GOT3 (cell line): ENCODE measurements at places on chromosomes 5 and 9.

DNA sequence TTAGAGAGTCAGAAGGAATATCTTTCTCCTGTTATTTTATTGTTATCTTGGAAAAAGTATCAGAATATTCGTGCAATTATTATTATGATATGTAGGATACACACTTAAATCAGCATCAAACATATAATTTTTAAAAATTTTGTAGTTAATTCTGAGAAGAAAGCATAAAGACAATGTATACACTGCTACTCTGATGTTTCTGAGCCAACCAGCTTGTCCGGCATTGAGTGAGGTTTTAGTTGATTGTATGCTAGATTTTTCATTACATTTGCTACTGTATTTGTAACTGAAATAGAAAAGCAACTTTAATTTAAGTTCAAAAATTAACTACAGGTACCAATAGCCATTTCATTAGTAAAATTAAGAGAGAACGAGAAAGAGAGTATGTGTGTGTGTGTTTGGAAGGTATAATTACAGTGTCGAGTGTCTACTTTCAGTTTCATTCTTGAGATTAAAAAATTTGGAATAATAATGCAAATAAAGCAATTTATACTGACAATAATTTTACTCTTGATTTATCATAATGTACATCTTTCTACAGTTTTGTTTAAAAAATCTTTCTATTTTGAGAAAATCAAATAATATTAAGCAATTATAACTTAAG, 160.4 kb upstream of the CDH12 start:
- no peak for DNase-seq

- DNase-seq = no peak
Measured at GRCh38 chr5:39400713-39401578, 23.8 kb downstream of the DAB2 start.

DNA sequence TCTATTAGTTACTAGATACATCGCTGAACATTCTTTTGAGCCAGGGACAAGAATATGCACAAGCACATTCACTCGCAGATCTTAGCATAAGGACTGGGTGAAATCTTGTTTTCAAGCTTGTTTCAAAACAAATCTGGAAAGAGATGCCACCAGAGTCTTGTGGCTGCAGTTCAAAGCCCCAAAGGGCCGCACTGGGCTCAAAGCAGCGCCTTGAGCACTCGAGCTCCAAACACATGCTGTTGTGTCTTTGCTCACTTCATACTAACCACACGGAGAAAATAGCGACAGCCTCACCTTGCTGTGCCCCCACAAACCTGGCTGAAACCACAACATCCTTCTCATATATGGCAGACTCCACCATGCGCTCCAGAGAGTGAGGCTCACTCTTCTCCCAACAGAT, 34.2 kb upstream of the IL7R start:
- no peak for DNase-seq

- DNase-seq = no peak
Measured at GRCh38 chr5:41962491-41962890, 37.4 kb downstream of the FBXO4 start.

DNA sequence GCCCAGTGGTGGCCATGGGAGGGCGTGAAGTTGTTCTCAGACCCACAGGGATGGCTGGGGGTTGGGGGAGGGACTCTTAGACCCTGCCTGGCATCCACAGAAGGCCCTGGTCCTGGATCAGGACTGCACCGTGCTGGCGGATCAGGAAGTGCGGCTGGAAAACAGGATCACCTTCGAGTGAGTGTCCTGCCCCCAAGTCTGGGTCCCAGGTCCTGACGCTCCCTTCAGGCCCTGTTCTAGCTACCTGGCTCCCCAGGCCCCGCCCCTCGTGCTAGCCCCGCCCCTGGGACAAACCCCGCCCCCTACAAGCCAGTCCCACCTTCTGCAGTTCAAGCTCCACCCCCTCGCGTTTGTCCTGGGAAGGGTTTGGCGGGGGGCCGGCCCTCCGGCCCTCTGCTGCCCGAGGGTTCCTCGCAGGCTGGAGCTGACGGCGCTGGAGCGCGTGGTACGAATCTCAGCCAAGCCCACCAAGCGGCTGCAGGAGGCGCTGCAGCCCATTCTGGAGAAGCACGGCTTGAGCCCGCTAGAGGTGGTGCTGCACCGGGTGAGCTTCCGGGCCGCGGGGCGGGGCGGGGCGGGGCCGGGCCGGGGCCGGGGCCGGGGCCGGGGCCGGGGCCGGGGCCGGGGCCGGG, 12.9 kb downstream of the RGS14 start:
- no peak for DNase-seq

DNA sequence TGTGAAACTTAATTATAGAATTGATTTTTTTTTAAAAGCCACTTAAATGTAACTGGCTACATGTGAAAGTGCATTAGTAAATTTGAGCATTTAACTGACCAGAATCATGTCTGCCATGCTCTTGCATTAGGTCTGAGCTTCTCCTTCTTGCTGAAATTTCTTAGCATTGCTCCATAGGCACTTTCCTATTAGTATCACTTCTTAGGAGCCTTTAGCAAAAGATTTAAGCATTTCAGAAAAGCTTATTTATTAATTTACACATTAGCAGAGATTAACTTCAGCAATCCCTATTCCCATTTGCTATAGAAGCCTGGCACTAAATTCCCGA, 211.0 kb downstream of the SNX18 start:
- no peak for DNase-seq

DNA sequence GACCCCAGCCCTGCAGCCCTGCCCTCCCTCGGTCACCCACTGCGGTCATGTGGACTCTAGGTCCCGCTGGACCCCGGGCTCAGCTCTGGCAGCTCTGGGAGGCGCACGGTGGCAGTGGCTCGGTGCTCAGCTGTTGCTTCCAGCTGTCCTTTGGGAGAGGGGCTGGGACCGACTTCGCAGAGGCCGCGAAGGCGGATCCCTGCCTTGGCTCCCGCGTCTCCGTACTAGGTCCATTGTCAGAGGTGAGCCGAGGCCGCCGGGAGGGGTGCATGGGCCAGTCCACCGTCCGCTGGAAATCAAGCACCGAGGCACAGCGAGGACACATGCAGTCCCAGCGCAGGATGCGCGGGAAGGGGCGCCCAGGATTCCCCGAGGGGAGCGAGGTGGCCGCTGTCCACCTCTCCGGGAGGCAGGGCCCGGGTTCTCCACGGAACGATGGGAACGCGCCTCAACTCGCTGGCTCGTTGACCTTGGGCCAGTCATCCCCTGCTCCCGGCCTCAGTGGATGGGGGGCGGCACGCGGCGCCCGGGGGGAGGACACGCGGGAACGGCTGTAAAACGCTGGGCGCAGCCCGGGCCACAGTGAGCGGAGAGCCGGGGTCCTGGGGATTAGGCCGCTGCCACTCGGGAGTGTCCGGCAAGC, 732 bp downstream of the GBGT1 start:
- no peak for DNase-seq

GRCh38 chr5:157558041-157558595, 17.5 kb downstream of the ADAM19 start:
- no peak for DNase-seq

GRCh38 chr5:149044453-149045088, 18.3 kb downstream of the SH3TC2 start:
- no peak for DNase-seq

GRCh38 chr5:154756009-154756867, 1.1 kb downstream of the LARP1 start:
- no peak for DNase-seq

DNA sequence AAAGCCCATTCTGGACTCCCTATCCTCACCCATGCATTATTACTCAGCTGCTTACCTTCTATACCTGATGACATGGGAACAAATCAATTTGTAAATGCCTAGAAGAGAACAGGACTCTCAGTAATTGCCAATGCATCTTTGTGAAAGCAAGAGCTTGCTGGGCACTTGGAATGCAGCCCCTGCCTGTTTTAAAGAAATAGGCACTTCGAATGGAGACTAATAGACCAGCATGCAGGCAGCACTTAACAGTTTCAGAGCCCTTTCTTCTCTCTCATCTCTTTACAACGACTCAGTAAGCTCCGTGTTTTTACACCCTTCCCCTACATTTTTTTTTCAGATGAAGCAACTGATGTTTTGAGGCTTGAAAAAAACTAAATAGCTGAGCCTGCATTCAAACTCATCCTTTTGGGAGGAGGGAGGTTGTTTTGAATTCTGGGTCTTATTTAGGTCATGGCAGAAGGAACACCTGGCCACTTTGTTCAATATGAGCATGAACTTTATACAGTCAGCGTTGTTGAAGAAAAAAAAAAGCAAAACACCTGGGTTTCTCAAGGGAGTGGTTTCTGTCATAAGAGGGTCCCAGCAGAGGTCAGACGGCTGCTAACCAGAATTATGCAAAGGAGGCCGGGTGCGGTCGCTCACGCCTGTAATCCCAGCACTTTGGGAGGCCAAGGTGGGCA, 34.6 kb upstream of the WHRN start:
- DNase-seq = no peak

GRCh38 chr5:77146896-77147295, 59.8 kb upstream of the ZBED3 start:
- DNase-seq = no peak

GRCh38 chr5:32339198-32339597, 26.5 kb upstream of the MTMR12 start:
- no peak for DNase-seq

DNA sequence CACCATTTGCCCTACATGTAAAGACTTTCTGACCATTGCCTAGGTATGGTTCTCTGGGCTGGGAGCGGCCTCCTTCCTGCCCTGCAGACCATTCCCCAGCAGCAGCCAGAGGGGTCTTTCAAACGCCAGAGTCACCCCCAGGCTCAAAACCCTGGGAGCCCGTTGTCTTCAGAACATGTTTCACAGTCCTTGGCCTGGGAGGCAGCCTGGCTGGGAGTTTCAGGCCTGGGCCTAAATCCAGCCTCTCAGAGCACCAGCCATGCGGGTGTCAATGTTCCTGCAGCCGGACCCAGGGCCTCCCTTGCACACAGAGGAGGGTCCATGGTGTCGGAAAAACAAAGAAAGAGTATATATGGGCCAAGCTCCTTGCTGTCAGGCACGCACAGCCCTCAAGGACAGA, 145.2 kb upstream of the FOXD4L5 start:
- DNase-seq = no peak

GRCh38 chr5:141363952-141364660, at the start of gene PCDHGA5:
TSS of gene PCDHGA5 (plus strand) at chr5:141364162. CDS start at chr5:141364331, 169 bp downstream.
- DNase-seq = no peak

- no peak for DNase-seq
Measured at GRCh38 chr5:170612256-170612678, 108.4 kb downstream of the KCNIP1 start.

GRCh38 chr9:135591506-135592330, 30.2 kb downstream of the PAEP start:
- DNase-seq = no peak

DNA sequence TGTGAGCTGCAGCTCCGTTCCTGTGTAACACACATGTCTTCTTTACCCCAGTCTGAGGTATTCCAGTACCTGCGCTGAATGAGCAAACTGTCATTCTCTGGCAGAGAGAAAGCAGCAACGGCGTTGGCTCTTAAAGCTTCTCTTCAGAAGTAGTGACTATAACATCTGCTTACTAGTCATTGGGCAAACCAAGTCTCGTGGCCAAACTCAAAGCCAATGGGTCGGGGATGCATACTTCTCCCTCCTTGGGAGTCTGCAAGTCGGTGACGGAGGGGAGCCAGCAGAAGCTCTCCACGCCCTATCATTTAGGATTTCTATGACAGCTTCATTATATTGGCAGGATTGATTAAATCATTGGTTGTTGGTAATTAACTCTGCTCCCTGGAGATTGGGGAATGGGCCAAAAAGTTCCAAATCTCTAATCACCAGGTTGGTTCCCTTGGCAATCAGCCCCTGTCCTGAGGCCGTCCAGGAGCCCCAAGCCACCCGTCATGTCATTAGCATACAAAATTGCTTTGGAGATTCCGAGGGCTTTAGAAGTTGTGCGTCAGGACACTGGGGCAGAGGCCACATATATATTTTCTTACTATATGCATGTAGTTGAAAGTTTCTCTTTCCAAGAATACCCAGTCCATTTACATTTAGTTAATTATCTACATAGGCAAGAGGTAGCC, 44.9 kb downstream of the ZNF354A start:
- DNase-seq = no peak

GRCh38 chr5:131214609-131215227, 44.0 kb downstream of the LYRM7 start:
- no peak for DNase-seq
